ENCODE measurements at places on chromosomes 6 and 20.

DNA sequence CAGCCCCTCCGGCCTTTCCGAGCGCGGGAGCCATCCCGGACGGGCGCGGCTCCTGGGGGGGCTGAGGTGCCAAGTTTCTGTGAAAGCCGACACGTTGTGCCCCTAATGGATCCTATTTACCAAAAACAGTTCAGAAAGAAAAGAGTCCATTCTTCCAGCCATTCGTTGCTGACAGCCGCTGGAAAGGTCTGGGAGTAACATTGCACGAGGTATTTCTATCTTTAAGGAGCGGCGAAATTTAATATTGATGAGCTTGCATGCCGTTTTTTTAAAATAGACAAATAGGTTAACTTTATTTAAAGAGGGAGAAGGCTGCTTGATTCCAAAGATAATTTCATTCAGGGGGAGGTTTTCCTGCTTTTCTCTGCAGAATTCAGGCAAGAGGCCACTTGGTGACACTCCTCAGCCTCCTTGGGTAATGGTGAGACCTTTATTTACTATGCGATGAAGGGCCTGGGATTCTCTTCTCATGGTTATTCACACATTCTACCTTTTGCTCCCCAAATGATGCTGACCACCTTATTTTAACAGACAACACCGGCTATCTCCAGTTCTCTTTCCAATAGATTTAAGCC lies 988 bp downstream of the TIAM2 start:
- no peak for DNase-seq

DNA sequence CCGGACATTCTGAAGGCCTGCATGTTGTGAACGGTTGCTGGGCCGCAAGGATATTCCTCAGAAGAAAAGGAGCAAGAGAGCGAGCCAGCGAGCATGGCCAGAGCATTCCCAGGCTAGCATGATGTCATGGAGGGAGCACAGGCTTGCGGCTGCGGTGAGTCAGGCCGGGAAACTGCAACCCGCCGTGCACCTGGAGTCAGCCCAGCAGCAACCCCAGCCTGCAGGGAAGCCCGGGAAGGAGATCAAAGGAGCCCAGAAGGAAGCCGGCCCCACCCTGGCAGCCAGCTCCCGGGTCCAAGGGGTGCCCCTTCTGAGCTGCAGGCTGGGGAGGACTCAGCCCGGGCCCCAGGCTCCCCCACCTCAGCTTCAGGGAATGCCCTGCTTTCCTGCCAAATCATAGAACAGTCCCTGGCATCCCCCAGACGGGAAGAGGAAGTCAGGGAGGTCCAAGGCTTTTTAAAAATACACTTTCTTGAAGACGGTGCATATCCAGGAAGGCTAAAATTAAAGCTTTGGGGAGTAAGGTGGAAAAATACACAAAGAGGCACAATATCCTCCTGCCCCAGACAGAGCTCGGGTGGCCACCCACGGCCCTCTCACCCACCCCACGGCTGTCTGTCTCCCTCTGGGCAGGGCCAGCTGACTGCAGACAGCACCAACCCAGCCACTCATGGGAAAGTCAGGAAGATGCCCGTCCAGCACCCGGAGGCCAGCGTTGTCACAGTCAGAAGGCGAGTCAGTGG lies 53.7 kb downstream of the BMP7 start:
- peak; percentile 73 for DNase-seq

DNA sequence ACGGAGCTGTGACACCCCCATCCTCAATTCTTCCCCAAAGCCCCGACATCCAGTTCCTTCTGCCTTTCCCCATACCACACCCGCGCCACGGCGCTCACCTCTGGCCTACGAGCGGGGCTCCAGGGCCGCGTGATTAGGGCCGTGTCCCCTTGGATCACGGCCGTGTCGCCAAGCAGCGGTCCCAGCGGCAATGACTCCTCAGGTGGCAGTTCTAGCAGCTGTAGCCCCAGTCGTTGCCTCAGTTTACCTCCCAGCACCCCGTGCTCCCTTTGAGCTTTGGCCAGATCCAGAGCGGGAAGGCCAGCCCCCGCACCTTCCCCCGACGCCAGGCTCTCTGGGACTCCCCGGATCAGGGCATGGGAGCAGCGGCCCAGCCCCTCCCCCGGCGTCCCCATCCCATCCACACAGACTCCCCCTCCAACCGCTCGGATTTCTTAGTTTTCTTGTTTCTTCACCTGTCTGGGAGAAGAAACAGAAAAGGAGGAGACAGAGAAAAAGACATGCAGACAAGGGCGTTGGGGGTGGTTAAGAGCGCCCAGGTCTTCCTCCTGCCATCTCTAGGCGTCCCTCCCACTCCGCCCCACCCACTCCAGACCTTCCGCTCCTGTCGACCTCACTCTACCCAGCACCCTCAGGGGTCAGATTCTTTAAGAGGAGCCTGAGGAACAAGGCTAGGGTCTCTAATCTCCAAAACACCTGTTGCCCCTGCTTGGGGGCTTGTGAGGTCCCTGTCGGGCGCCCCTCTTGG lies at the start of gene DDAH2:
DDAH2 (minus strand) TSS at position 533 of the 748 bp plus-strand sequence; CDS start at position 395, 138 bp downstream.
- DNase-seq: no peak

DNA sequence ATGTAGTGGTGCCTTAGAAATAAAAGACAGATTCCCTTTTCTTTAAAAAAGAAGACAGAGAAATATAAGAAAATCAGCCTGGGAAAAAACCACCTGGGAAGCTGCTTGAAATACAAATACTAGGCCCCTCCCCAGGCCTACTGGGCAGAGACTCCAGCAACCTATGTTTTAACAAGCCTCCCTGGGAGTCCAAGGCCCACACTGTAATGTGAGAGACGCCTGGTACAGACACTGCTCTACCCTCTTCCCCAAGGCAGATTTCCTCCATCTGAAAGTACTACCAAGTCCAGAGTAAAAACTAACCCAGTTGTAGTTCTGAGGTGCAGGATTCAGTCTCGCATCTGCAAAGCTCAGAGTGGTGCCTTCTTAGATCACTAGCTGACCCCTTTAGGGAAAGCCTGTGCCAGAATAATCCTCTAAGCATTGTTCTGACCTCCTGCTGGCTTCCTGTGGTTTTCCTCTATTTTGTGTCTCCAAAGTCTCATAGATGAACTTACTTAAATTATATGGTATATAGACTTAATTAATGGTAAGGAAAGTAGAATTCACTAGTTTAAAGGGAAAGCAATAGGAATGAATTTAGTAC lies 270.2 kb upstream of the SLC35B3 start:
- DNase-seq: no peak

DNA sequence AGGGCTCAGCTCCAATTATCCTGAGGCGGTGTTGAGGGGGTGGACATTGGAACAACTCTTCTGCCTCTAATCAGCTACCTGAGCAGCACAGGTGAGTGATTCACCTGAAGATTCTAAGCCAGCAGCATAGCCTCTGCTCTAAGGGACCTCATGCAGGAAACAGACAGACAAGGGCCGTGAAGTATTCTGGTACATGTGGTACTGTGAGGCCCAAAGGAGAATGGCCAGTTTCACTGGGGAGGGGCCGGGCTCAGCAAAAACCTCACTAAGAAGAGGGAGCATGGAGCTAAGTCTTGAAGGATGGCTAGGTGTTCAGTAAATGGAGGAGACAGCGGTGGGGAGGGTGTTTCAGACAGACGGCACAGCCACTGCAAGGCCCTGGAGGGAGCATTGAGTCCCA lies 58.5 kb upstream of the CCDC167 start:
- no peak for DNase-seq

- no peak for DNase-seq
These were observed 1.7 kb downstream of the STXBP5 start for GRCh38 chr6:147205690-147206600.

DNA sequence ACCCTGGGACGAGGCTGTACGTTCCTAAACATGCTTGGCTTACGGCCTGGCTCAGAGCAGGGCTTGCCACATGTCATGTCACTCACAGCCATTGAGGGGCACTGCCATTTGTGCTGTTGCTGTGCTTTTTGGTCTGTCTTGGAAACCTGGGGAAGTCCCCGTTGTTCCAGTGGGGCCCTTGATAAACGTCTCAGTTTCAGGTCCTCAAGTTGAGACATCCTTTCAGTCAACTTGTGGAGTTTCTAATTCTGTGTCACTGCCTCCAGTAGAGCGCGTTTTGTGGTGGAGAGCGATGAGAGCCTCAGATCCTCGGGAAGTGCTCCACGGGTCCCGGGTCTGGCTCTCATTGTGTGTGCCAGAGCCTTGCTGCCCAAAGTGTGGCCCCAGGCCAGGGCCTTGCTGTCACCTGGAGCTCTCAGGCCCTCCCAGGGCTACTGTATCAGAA lies 43.0 kb upstream of the CCR6 start:
- no peak for DNase-seq

DNA sequence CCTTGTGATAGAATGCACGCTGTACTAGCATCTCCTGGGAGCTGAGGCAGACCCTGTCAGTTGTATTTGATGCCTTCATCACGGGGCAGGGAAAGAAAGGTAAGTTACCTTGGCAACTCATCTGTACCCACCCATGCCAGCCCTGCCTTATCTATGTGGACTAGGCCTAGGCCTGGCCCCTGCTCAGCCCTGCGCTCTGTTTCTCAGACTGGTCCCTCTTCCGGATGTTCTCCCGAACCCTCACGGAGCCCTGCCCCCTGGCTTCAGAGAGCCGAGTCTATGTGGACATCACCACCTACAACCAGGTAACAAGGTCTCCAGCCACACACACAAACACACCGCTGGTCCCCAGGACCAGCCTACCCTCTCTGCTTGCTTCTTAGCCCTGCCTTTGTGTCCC lies 4.2 kb downstream of the PIGT start:
- DNase-seq: no peak

DNA sequence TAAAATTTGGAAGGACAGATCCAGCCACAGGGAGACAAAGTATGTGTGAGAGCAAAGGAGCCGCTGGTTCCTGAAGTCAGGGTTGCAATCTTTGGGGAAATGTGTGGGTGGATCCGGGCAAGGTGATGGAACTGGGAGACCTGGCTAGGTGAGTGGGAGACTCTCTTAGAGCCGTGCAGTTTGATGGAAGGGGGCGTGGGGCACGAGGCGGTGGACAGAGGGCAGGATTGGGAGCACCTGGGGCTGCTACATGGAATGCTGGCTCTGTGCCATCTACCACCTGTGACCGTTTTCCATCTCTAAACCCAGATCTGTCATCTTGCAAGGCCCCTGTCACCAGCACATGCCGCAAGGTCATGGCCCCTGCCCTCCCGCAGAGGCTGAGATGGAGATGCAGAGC lies 268.4 kb downstream of the SMOC2 start:
- no peak for DNase-seq

DNA sequence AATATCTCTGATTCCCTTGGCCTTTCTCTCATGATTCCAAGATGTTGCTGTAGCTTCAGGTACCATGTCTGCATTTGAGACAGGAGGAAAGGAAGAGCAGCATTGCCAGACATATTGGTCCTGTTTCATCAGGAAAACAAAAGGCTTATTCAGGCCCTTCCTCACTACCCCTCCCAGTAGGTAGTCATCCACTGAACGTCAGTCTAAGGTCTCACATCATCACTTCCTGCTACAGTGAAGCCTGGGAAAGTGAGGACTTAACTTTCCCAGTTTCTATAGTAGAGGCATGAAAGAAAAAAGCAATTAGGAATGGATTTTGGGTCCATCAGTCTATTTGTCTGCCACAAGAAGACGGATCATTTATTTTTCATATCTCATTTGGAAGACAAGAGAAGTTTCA lies 85.7 kb upstream of the SOX4 start:
- DNase-seq: no peak

DNA sequence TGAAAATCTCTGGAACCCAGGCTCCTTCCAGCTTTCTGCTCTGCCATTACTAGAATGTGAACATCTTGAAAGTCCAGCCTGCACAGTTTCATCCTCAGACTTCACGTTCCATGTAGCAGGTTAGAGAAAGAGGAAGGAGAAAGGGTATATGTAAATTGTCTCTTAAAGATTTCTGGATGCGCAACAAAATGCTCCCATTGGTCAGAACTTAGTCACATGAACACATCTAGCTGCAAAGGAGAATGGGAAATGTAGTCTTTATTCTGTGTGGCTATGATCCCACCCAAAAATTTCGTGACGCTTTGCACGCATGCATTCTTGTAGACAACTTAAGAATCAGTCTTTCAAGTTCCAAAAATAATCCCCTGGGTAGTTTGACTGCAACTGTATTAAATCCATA lies 46.4 kb upstream of the CHD6 start:
- DNase-seq: no peak

GRCh38 chr6:159043947-159044346 lies 844 bp downstream of the TAGAP start:
- no peak for DNase-seq

- DNase-seq: no peak
These were observed 16.2 kb downstream of the TFAP2A start for GRCh38 chr6:10398446-10399218.

- DNase-seq: no peak
These were observed 3.1 kb downstream of the RAMACL start for GRCh38 chr6:166583230-166583965.

GRCh38 chr6:64838726-64839125 lies 868.3 kb downstream of the EYS start:
- DNase-seq: no peak

- DNase-seq: no peak
These were observed 18.7 kb downstream of the DEK start for GRCh38 chr6:18245642-18246041.

GRCh38 chr6:108592371-108593337 lies 31.9 kb downstream of the FOXO3 start:
- DNase-seq: no peak

DNA sequence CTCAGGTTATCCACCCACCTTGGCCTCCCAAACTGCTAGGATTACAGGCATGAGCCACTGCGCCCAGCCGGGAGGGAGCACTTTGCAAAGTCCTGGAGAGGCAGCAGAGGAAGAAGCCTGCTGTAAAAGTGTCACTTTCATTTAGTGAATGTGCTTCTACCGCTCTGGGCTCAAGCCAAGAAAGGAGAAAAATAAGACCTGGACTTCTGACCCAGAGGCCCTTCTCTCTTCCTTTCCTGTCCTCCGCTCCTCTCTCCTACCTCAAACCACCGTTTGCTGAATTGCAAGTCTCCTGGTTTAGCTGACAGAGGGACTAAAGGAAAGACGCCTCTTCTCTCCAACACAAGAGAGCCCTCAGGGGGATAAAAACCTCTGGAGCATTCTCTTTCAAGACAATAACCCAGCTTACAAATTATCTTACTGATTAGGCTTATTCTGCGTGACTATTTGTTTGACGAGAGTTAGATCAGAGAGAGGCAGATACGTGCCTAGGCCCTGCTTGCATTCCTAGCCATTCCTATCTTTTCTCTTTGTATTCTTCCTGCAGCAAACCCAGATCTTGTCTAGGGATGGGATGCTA lies 84.2 kb upstream of the SLC22A23 start:
- DNase-seq: no peak
